Hypothalamus (tissue), 51 donors: ENCODE measurements at places on chromosomes 7 and 10.

DNA sequence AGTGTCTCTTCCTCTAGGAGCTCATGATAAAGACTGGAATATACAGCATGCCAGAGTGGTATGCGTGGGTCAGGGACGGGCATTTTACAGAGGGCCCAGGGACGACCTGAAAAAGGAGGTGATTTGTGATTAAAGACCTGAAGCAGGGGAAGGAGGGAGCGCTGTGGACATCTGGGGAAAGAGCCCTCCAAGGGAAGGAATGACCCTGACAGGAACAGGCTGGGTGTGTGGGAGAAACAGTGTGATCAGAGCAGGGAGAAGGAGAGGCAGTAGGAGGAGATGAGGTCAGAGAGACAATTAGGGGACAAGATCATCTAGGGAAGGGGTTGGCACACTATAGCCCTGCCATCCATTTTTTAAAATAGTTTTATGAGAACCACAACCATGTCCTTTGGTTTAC, 3.4 kb upstream of the RASSF4 start:
- no peak for DNase-seq

DNA sequence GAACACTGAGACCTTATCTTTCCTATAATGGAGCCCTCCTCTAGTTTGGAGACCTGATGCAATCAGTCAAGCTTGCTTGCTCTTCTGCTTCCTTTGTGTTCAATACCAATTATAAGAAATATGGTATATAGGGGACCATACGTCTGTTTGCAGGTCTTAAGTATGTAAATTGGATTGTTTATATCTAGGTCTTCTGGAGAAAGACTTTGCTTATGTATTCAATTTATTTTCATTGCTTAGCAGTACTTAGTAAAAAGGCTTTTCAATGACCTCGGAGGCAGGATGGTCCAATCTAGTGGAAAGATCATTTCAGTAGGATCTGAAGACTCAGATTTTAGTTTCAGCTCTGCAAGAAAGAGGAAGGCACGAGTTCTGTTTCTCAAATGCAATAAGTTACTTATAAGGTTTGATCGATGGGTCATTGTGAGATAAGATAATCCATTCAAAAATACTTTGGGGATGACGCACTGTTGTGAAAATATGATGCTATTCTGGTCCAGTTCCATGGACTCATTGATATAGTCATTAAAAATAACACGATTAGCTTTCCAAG, 571.6 kb downstream of the SH2D4B start:
- no peak for DNase-seq

DNA sequence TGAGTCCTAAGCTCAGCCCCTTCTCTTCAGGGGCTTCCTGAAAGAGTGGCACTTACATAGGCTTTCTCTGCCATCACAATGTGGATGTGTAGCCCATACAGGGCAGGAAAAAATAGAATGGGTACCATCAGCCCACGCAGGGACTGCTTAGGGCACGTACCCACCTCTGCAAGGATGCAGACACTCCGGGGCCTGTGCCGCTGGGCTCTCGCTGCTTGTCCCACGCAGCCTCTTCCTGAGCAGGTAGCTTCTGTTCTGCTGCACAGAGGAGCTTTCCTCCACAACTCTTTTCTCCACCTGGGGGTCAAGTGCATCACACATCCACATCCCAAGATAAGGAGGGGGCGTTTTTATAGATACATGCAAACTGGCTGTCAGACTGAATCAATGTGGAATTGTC, 34.3 kb downstream of the FRMPD2 start:
- DNase-seq = no peak

- no peak for DNase-seq
These were observed 745.1 kb upstream of the LRRTM3 start for GRCh38 chr10:66180581-66181318.

DNA sequence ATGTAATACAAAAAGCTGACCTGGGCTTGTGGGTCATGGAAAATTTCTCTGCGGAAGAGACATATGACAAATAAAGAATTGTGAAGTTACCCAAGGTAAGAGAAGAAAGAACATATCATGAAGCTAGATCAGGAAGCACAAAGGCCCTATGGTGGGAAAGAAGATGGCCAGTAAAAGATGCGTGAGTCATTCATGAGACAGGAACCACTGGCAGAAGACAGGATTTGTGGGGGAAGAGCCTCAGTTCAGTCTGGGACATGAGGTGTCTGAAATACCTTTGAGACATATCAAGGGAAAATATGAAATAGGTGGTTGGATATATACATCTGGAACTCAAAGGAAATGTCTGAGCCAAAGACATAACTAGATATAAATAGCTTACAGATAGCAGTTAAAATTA, 27.7 kb upstream of the AMPH start:
- DNase-seq = no peak

- DNase-seq = no peak
These were observed 103.7 kb downstream of the MACC1 start for GRCh38 chr7:20113427-20114027.

DNA sequence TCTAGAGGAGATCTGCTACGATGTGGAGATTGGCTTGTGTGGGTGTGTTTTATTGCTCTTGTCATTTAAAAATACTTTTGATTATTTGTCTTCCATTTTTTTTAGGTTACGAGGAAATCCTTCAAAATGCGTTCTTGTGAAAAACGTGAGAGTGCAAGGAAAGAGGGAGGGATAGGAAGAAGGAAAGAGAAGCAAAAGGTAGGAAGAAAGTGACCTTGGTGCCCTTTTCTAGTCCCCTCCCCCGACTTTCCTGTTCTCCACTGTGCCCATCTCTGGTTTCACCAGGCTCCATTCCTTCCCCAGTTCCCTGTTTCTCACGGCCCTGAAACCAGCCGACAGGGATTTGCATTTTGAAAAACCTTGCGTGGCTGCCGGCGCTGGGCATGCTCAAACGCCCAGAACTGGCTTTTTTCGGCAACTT, 506 bp upstream of the GNAI1 start:
- DNase-seq = no peak

DNA sequence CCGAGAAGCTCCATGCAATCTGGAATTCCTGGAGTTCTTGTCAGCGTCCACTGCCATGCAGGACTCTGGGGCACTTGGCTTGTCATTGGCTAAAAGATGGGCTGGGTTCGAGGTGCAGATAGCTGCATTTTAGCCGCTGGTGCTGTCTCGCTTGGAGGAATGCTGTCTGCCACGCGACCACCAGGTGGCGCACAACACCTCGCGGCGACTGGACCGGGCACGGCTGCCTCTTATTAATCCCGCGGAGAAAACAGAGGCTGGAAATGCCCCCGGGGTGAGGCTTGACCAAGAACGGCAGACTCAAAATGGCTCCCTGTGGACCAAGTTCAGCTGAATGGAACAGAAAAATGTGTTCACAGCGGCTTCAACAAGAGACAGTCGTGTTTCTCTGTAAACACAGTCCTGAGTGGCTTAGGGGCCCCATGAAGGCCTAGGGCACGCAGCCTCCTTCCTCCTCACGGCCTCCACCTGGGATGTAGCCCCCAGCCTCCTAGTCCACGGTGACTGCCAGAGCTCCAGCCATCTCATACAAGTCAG, 46.2 kb downstream of the AOC1 start:
- DNase-seq = peak; percentile 57

DNA sequence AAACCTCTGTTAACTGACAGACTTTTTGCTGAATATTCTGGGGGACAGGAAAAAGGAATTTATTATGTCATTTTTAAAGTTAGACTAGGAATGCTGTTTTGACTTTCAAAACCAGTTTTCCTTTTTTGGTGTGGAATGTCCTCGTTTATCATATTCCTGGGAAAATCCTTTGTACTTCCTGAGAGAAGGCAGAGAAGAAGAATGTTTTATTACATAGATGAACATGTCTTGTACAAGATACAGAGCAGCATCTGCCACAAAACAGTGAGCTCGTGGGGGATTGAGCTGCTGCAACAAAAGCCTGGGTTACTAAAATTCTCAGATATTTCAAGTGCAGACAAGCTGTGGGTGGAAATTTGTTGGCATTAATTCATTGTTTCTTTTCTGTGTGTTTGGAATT, 20.2 kb downstream of the MCU start:
- no peak for DNase-seq

- DNase-seq = no peak
These were observed 61.5 kb downstream of the ARID5B start for GRCh38 chr10:61962971-61963370.

GRCh38 chr7:78178319-78178718, 379.7 kb downstream of the PHTF2 start:
- DNase-seq = no peak

DNA sequence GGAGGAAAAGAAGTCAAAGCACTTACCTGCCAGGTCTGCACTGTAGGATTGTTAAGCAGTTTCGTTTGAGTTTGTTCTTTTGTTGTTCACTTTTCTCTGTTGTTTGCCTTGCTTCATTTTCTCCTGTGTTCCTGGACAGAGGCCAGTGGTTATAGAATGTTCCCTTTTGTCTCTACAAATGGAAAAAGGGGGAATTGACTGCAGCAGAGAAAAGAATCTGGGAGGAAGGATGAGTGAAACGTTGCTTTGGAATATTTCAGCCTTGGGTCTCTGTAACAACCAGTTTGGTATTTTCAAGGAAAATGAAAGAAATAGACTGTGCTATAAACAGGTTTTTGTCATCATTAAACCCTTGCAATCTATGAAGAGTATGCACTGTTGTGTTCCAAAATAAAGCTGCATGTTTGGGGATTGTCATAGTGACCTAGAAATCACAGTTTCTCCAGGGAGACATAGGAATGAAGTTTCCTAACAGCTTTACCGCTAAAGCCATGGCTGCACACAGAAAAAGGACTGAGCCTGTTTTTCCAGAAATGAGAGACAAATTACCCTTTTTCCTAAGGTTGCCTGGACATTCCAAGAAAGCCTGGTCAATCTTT, 60.8 kb upstream of the HABP2 start:
- DNase-seq = no peak

DNA sequence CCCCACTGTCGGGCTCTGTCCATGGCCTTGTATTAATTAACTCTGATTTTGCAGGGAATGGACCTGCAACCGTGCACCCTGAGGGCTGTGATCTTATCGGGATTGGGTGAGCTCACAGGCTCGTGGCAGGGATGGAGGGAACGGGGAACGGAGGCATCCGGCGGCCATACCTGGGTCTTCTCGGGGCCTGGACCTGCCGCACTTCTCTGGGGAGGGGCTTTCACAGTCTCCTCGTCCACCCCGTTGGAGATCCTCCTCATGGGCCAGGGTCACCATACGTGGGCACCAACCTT, 57.5 kb upstream of the SHH start:
- no peak for DNase-seq

DNA sequence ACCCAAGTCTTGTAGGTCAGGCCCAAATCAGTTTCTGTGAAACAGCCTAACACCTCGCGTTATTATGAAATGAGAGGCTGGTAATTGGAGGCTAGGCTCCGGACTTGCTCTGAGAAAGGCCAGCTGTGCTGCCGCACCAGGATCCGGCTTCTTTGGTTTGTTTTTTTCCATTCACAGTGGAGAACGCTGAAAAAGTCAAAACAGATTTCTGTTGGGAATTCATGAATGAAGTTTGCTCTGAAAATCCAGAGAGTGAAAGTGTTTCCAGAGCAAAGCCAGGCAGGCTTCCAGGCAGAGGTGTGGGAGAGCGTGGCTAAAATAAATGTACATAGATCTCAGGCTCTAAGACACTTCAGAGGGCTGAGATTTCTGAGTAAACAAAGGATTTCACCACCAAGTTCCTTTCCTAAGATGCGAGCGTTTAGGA, 240.1 kb downstream of the TRIL start:
- DNase-seq = no peak

DNA sequence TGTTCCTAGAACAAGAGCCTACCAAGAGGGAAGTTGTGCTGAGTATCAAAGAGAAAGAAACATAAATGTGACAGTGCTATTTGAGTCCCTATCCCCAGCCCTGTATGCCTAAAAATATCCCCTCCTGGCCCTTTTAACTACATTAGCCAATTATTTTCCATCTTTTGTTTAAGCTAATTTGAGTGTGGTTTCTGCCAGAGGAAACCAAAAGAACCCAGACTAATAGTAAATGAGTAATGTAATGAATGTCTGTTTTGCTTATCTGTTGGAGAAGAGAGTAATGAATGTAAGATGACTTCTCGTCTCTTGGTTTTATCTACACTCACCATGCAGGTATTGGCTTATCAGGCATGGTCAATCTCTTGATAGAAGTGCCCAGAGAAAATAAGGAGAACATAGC, 134.4 kb upstream of the CDK1 start:
- no peak for DNase-seq
